ENCODE measurements at places on chromosomes 13 and 19. TPM values are rescaled to one million over a fixed set of nuclear protein-coding genes. Genes with fewer than 3 reads are reported as not detected.

RFPL4AL1 gene
- polyA plus RNA-seq = not detected

MEDAG gene
- not detected for polyA plus RNA-seq

ATXN8OS gene
- not detected for polyA plus RNA-seq

RAB3D gene
- polyA plus RNA-seq = 1.4 TPM

KLHL1 gene
- not detected for polyA plus RNA-seq

C13orf42 gene
- polyA plus RNA-seq = not detected

SRRM5 gene
- 0.08 TPM for polyA plus RNA-seq

Data from naive thymus-derived CD8-positive, alpha-beta T cell (primary cell).